Ecto neural progenitor cell (in vitro differentiated cells): ENCODE measurements at places on chromosomes 12 and 14.

- no peak for DNase-seq
Observed at GRCh38 chr14:76929927-76930326, 98.6 kb downstream of the IRF2BPL start.

GRCh38 chr12:95220726-95221125 is 3.1 kb downstream of the VEZT start:
- no peak for DNase-seq

DNA sequence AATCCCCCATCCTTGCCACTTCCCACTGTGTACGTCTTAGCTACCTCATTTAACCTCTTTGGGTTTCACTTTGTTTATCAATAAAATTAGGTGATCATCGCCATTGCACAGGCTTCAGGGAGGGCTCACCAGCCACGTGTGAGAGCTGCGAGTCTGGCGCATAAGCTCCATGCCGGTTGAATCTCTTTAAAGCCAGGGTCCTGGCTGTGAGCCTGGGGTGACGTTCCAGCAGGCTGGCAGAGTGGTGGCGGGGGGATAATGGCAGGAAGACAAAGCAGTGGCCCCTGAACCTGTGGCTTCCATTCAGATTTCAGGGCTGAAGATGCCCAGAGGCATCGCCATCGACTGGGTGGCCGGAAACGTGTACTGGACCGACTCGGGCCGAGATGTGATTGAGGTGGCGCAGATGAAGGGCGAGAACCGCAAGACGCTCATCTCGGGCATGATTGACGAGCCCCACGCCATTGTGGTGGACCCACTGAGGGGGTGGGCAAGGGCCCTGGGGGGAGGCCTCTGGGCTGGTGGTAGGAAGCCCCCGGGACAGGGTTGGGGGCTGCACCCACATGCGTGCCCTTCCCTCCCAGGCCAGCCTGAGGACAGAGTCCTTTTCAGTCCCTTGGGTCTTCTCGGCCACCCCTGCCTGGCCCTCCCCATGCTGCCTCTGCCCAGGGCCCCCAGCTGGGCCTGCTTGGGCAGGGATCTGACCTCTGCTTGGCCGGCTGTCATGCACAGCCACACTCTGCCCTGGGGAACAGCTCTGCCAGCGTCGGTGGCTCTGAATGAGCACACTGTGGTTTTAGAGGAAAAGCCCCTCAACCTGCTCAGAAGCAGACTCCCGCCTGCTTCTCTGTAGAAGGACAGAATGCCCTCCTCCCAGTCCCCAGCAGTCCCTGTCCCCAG is 8.6 kb upstream of the NXPH4 start:
- no peak for DNase-seq

GRCh38 chr12:56104815-56105608 is 653 bp downstream of the PA2G4 start:
- no peak for DNase-seq

DNA sequence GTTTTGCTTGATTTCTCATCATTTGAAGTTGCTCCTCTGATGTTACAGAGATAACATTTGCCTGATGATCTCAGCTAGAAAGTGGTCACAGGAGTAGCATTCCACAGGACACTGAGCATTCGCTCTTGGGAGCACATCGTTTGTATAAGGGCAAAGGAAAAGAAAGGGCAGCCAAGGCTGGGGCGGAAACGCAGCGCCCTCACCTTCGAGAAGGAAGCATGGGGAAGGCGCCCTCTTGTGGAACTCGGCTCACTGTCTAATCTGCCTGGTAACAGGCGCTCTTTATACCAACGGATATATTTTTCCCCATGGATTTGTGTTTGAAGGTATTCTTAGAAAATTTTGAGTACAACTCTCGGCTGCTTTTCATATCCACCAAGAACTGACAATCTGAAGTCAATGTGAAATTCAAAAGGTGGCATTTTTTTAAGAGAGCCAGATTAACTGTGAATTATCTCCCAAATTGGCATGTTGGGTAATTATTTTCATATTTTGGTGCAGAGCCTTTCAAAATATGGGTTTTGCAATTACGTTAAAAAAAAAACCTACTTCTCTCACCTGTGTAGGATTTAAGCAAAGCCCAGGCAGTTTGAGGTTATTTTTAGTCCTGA is 172.7 kb downstream of the CAND1 start:
- DNase-seq = peak; percentile 86

GRCh38 chr14:100108042-100108825 is 43.0 kb downstream of the EVL start:
- DNase-seq = peak; percentile 93

GRCh38 chr14:97524589-97525319 is 727.6 kb downstream of the VRK1 start:
- no peak for DNase-seq

- DNase-seq = no peak
Observed at GRCh38 chr14:103910984-103911383, 17.3 kb upstream of the TDRD9 start.

- DNase-seq = no peak
Observed at GRCh38 chr14:85288041-85288440, 241.9 kb upstream of the FLRT2 start.

GRCh38 chr12:57693317-57693658 is 644 bp upstream of the OS9 start:
- peak; percentile 56 for DNase-seq

DNA sequence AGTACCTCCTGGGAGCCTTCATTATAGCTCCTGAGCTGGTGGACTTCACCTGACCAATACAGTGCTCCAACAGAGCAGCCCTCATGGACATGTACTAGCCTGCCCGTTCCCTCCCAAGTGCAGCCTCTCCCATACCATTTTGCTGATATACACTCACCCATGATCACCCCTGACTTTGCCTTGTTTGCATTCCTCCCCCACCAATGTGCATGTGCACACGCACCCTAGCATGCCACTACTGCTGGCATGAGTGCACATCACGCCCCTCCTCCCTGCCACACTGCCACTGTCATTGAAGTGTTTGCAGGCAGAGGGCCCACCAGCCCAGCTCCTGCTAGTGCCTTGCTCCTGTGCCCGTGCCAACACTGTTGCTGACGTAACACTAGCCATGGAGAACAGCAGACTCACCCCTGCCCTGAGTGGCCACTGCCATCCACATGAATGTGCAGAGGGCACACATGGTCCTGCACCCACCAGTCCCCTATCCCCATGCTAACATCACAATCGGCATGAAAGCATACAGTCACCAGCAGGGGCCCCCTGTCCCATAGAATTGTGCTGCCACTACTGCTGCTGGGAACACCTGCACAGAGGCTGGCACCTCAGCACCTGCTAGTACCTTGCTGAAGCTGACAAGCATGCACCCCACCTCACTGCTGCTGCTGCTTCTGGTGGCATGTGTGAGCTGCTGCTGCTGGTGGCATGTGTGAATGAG is 110.3 kb downstream of the SINHCAF start:
- DNase-seq = no peak

GRCh38 chr12:42798811-42799438 is 209.4 kb upstream of the PRICKLE1 start:
- DNase-seq = no peak

GRCh38 chr14:51185180-51185579 is 54.9 kb upstream of the TMX1 start:
- no peak for DNase-seq

- DNase-seq = no peak
Observed at GRCh38 chr14:68790644-68791077, 2.2 kb downstream of the ZFP36L1 start.

- DNase-seq = no peak
Observed at GRCh38 chr12:43696154-43696553, 62.4 kb downstream of the PUS7L start.

DNA sequence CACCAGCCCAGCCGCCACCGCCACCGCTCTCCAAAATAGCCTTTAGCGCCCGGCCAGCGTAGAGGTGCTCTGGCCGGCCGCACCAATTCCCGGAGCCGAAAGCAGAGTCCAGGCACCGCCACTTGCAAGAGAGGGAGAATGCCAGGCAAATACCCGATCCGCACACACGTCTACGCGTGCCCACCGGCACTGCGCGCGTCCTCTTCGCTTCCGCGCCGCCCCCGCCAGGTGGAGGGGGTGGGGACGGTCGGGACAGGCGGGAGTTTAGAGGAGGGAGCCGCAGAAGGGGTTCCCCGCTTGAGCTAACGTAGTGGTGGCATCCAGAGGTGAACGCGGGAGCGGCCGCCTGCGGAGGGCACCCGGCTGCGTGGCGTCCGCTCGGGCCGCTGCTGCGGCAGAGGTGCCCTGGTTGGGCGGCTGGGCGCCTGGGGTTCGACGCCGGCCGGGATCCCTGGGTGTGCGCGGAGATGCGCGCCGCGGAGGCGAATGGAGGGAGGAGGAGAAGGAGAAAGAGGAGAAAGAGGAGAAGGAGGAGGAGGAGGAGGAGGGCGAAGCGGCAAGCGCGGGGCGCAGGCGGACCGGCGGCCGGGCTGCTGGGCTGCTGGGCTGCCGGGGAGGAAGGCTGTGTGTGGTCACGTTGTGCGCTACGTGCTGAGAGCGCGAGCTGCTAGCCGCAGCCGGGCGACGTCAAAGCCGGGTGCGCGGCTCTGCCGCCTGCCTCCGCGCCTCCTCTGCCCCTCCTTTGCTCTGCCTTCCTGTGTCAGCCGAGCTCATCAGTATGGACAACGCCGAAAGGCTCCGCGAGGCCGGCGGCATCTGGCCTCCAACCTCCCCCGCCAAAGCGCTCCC is at the start of gene MDGA2:
Gene MDGA2 (minus strand): TSS at position 140 of the 849 bp plus-strand sequence.
- DNase-seq = peak; percentile 81

GRCh38 chr12:96070670-96071279 is 35.4 kb upstream of the LTA4H start:
- peak; percentile 68 for DNase-seq

DNA sequence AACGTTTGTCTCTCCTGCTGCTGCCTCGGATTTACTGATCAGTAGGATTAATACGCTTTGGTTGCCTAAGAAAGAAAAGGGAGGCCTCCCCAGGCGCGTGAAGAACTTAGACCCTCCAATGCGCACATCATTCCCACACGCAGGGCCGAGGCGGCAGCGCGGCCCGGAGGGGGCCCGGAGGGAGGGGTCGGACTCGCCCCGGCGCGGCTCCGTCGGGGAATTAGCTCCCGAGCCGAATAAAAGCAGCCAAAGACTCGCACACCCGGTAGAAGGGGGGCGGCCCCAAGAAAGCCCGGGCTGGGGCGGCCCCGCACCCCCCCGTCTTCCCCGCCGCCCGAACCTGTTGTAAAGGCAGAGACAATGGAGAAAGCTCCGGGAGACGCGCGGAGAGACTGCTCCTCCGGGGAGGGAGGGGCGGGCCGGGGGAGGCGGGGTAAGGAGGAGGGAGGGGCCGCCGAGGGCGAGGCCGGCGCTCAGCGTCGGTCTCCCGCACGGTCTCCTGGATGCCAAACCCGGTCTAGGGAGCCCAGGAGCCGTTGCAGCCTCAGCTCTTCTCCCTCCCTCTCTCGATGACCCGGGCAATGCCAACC is at the start of gene NELL2:
Gene NELL2 (minus strand): TSS at position 362 of the 590 bp plus-strand sequence. CDS start 446 bp downstream, outside the sequence.
- DNase-seq = peak; percentile 94

DNA sequence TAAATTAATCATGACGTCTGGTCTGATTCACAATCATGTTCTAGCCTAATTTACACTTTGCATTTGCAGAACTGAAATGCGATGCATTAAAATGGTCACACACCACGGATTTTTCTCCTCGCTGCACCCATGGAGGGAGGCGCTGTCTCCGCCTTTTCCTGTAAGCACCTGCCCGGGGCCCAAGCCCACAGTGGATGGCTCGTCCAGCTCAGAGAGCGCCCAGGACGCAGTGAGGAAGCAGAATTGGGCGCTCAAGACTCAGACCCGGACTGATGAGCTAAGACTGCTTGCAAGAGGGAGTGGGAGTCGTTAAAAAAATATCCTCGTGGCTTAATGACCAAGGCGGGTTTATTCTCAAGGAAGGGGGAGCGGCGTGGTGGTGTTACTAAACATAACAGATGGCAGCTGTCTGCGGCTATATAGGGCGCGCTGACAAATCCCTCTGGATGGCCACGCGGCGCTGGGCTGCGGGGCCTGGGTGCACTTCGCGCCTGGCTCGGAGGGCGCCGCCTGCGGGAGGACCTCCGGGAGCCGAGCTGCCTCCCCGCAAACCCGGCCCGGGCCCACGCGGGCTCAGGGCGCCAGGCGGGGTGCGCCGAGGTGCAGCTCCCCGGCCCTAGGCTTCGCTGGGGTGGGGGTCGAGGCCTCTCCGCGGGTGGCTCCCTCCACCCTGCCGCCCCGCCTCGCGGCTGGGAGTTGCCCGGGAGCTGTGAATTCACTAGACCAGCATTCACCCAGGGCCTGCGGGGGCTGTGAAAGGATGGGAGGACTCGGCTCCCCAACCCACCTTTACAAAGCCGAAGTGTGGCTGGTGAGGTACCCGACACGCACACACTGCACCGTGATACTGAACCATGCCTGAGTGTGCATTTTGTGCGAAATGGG is 78.7 kb downstream of the PPM1A start:
- peak; percentile 63 for DNase-seq

- DNase-seq = peak; percentile 24
Observed at GRCh38 chr12:110339184-110339952, 58.3 kb downstream of the ATP2A2 start.

GRCh38 chr12:18828987-18829386 is 91.1 kb downstream of the CAPZA3 start:
- no peak for DNase-seq

DNA sequence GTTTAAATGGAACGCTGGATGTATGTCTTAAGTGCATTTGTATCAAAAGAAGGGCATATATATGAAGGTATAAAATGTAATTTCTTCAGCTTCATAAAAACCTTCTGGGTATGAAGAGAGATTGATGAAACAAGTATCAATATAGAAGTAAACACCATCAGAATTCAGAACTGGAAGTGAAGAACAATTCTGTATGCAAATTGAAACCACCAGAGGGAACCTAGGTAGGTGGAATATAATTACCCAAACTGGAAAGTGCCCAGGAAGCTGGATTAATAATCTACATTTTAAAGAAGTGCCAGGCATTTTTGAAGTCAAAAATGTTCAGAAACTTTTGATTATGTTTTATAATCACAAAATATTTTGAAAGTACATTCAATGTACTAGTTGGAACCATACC is 336.2 kb upstream of the GARIN6 start:
- no peak for DNase-seq

DNA sequence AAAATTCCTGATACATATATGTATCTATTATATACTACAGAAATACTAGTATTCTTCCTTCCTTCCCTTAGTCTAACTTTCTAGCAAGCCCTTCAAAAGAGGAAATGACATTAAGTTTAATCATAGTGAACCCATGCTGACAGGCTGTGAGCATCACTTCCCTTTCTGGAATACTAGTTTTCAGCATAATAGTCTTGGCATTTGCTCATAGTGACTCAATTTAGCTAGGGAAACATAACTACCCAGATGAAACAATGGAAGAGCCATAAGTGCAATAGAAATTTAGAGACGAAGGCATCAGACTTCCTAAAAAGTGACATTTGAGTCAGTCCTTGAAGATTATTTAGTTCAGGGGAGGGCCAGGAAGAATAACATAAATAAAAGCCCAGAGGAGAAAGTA is 184.5 kb upstream of the CRY1 start:
- no peak for DNase-seq
